ENCODE measurements at places on chromosomes 7 and 10.

- DNase-seq, result no peak
Observed at GRCh38 chr10:60905580-60905979, 38.4 kb downstream of the RHOBTB1 start.

DNA sequence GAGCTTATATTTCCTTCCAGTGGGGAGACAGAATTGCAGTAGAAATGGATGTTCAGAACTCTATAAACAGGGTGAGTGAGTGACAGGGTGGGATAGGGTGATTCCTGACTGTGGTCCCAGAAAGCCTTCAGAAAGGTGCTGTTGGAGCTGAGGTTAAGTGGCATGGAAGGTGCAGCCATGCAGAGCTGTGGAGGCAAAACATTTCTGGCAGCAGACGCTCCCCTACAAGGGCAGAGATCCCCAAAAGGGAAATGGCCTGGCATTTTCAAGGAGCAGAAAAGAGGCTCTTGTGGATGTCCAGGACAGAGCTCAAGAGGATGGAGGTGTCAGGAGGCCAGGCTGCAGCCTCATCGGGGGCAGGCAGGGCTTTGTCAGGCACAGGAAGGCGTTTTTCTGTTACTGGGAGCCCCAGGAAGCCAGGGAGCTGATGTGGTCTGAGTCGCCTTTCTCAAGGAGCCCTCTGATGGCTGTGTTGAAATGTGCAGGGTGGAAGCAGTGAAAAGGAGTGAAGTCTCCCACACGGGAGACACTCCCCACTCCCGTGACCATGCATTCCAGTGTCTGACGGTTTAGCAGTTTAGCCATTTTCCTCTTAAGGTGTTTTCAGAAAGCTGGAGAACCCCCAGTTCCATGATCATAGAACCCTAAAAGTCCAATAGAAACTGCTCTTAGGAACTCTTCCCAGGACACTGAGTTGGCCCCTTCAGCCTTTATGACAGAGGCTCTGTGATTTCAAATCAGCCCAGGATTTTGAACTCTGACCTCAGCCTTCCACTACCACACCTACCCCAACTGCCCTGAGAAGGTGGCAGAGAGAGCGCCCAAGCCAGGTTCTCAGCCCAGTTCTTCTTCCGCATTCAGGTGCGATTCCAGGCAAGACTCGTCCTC lies 96.2 kb downstream of the C10orf105 start:
- no peak for DNase-seq

- no peak for DNase-seq
Observed at GRCh38 chr7:116075351-116076145, 45.0 kb upstream of the TFEC start.

- no peak for DNase-seq
Observed at GRCh38 chr7:158876984-158877383, 20.6 kb downstream of the DYNC2I1 start.

DNA sequence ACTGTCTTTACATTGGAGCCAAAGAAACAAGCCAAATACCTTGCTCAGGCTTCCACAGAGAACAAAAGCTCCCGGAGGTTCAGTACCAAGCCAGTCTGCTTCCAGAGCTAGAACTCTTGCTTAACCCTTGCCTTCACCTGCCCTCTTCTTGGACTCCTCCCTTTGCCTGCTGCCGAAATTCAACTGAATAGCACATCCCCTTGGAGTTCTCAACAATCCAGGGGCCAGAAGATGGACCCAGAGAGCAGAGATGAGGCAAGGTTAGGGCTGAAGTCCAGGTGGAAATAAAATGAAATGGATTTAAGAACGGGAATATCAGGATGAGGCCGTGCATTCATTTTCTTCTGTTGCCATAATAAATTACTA lies 876 bp upstream of the PIK3AP1 start:
- no peak for DNase-seq

DNA sequence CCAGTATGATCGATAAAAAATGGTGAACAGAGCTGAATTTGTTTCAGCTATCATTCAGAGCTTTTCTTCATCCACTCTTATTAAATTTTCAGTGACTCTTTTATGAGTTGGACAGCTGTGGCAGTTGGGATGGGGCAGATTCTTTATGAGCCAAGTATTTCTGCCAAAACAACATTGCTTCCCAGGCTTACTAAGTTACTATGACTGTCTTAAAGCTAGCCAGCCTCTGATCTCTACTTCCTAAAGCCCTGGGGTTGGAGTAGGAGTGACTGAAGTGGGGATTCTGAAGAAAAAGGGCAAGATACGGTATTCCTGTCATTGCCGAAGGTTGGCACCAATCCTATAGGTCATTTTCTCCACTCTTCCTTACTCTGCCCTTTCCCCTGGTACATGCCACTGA lies 12.7 kb downstream of the RPP30 start:
- no peak for DNase-seq

DNA sequence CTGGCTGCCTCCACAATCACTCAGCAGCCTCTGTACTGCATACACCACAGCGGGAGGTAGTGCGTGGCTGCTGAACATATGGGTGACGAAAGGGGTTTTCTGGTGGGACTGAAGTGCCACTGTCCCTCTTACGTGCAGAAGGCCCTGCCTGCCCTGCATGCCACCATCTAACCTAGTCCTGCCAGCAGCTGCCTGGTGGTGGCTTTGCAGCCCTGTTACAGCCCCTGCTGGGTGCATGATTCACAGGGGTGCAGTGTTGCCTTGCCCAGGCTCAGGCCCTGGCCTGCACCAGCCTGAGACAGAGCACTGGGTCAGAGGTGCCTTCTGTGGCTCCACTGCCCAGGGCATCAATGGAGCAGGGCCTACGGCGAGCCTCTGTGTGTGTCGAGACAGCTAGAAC lies 50.1 kb downstream of the SYPL1 start:
- no peak for DNase-seq

DNA sequence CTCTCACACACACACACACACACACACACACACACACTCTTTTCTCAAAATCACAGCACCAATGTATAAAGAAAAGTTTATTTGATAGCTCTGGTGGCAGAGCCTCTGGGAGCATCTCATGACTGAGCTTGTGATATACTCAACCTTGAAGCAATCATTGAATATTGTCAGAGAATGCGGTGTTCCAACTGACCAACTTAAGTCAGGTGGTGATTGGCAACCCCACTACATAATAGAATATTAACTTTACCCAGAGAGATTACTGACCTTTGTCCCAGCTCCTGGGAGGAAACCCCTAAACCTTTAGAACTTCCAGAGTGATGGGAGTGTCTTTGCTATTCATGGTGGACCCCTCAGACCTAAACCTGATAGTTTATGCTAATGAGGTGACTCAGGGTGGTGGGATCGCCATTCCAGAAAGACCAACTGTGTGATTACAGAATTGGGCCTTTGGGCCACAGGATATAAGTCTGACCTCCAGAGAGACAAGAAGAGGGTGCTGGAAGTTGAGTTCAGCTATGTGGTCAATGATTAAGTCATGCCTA lies 143.1 kb downstream of the OTUD1 start:
- no peak for DNase-seq

DNA sequence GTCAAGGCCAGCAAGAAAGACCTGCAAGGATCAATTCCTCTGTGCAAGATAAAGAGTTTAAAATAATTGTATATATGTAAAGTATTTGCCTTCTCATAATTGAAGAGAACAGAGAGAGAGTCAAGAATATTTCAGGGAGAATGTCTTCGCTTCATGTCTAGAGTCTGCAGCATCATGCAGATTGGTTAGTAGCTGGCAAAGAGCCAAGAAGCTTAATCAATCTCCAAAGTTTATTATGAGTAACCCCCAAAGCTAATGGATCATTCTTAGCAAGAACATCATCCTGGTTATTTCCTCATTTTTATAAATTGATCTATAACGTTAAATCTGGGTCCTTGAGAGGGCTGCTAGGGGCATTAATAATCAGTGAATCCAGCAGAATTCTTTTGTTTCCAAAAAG lies 38.9 kb upstream of the CTBP2 start:
- no peak for DNase-seq

DNA sequence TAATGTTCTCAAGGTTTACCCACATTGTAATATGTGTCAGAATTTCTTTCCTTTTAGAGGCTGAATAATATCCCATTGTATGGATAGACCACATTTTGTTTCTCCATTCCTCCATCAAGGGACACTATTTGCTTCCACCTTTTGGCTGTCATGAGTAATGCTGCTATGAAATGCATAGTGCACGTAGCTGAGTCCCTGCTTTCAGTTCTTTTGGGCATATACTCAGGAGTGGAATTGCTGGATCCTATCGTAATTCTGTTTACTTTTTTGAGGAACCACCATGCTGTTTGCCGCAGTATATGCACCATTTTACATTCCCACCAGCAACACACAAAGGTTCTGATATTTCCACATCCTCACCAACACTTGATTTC lies 60.0 kb downstream of the PRF1 start:
- DNase-seq, result no peak

DNA sequence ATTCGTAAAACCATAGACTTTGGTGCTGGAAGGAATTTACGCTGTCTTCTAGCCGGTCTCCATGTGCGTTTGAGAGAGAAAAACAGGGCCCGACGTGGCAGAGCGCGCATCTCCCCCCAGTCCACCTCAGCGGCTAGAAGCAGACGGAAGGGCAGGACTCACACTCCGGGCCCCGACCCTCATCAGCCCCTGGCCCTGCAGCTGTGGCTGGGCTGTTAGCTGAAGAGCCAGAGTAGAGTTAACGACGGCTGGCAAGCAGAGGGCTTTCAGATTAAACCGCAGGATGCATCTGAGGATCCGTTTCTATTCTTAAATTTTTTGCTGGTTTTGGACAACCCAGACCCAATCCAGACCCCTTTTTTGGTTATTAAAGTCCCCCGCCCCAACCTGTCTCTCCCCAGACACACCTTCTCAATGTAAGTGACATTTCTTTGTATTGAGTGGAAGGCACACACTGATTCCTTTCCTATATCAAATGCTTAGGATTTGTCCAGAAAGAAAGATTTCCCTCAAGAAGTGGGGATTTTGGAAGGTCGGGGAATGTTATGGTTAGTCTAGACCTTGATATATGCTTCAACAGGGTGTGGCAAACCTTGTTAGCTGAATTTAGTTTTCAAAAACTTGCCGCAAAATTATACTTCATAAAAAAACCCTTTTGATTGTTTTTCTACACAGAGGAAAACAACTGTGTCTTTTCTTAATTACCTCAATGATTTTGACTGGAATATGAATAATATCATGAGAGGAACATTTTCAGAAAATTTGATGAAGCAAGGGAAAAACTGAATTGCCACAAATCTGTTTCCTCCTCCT lies 1.7 kb upstream of the TBX20 start:
- no peak for DNase-seq

DNA sequence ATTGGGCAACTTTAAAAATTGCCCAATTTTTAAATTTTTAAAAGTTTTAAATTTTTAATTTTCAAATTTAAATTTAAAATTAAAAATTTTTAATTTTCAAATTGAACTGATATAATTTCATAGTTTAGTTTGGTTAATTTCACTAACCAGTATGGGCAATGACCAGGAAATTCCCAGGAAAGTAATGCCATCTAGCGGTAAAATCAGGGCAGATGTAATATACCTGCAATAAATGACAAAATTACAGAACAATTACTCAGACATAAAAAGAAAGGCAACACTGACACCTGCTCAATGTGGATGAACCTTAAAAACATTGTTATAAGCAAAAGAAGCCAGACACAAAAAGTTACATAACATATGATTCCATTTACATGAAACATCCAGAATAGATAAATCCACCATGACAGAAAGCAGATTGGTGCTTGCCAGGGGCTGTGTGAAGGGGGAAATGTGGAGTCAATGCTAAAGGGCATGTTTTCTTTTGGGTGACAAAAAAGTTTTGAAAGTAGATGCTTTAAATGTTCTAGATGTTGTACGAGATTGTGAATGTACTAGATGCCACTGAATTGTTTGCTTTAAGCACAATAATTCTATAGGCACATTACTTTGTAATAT lies 28.6 kb upstream of the SLC16A12 start:
- no peak for DNase-seq

- peak; percentile 75 for DNase-seq
Observed at GRCh38 chr7:149495785-149496641, 1.6 kb downstream of the ZNF746 start.

DNA sequence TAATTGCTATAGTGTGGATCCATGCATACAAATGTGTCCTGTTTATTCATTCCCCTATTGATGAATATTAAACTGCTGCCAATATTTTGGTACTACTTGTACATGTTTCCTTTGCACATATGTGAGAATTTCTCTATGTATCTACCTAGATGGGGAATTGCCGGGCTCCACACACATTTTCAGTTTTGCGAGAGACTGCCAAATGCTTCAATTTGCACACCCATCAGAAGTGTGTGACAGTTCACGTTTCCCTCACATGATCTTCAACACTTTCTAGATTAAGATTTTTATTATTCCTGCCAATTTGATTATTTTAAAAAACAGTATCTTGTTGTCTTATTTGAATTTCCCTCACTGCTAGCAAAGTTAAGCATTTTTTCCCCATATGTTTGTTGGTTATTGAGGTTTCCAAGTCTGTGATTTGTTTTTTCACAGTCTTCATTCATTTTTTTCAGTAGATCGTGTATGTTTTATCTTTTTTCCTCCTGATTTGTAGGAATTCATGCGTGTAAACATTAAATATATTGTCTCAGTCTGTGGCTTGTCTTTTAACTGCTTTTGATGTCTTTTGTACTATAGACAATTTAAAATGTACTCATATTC lies 2.4 kb upstream of the KLF14 start:
- no peak for DNase-seq

DNA sequence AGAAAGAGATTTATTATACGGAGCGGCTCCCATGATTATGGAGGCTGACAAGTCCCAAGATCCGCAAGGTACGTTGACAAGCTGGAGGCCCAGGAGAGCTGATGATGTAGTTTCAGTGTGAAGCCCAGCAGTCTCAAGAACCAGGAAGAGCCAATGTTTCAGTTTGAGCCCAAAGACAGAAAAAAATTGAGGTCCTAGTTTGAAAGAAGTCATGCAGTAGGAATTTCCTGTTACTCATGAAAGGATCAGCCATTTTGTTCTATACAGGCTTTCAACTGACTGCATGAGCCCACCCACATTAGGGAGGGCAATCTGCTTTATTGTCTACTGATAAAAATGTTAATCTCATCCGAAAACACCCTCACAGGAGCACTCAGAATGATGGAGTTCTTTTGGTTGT lies 51.5 kb downstream of the CCDC71L start:
- no peak for DNase-seq

DNA sequence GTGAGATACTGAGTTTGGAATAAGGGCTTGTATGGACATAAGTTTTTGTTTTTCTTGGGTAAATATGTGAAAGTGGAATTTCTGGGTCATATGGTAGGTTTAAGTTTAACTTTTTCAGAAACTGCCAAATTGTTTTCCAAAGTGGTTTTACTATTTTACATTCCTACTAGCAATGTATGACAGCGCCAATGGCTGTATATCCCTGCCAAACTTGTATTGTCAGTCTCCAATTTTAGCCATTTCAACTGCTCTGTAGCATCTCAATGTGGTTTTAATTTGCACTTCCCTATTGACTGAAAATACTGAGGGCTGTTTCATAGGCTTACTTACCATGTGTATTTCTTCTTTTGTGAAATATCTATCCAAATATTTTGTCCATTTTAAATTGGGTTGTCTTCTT lies 90.5 kb upstream of the ZNF32 start:
- no peak for DNase-seq

- DNase-seq, result no peak
Observed at GRCh38 chr10:30353851-30354250, 4.8 kb upstream of the MTPAP start.

Measured in left renal cortex interstitium (tissue), 4 donors.